Left renal pelvis (tissue), 4 donors: ENCODE measurements at places on chromosomes 2 and 18.

DNA sequence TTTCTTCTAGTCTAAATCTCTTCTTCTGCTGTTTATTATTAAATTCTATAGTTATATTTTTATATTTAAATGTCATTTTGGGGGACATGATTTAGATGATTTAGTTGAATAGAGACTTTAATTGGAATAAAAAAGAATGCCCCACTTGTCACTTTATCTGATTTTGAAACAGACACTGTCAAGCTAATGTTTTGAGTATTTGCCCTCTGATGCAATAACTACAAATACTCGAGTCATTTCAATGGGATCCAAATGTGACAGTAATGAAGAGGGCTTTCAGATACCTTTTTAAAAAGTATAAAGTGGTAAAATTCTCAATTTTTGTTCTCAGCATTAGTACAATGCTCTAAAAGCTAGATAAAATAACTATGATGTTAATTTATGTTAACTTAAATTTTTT lies 257.3 kb upstream of the SESTD1 start:
- no peak for DNase-seq

DNA sequence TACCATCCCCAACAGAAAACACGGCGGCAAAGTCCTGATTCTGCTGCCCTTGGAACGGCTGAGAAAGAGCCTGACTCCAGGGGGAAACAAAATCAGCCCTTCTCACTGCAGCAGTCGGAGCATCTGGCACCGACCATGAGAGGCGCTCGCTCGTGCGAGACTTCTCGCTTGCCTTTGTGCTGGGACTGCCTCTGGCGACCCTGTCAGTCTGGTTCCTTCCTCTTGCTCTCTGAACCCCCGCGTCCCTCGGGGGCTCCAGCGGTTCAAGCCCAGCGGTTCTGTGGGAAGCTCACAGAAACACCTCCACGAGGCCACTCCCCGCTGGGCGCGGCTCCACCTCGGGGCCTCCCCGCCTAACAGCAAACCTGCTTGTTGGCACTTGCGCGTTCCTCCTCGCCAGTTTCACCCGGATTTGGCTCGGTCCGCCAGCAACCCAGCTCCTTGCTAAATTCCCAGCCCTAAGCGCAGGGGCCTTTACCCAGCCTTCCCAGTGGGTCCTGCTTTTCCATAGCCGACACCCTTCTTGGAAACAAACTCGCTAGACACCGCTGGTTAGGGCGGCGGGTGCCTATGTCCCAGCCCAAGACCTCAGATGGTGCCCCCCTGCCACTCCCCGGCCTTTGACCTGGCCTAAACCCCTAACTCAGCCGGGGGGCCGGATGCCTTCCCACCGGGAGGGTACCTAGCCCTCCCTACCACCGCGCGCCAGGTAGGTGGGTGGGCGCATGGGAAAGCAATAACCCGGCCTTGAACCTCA lies 2.2 kb downstream of the RND3 start:
- DNase-seq: peak; percentile 60

GRCh38 chr18:77105680-77106079 lies 26.9 kb downstream of the MBP start:
- DNase-seq: no peak

- DNase-seq: no peak
These were observed 75.5 kb upstream of the FRZB start for GRCh38 chr2:182941919-182942318.

- DNase-seq: no peak
These were observed 91.0 kb upstream of the LCLAT1 start for GRCh38 chr2:30356071-30356470.

DNA sequence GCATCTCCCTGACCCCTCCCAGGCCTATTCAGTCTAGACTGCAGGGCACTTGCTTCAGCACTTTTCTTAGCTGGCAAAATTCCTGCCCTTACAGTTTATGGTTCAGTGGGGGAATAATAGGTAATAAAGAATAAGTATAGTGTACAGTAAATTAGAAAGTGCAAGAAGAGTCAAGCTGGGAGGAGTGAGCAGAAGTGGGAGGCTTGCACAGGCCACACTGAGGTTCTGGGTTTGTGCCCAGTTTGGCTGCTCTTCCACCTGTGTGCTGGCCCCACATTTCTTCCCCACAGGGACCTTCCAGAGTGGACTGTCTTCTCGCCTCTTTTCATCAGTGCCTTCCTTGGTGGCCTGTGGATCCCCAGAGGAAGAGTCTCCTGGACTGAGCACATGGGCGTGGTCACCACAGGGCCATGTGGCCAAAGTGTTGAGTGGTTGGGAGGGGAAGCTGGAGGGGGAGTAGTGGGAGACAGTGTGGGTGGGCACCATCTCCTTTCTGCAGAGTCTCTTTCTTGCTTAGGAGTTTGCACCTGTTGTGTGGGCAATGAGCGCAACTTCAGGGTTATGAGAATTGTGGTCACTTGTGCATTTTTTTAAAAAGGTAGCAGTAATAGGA lies 128.6 kb upstream of the ZSWIM2 start:
- no peak for DNase-seq

DNA sequence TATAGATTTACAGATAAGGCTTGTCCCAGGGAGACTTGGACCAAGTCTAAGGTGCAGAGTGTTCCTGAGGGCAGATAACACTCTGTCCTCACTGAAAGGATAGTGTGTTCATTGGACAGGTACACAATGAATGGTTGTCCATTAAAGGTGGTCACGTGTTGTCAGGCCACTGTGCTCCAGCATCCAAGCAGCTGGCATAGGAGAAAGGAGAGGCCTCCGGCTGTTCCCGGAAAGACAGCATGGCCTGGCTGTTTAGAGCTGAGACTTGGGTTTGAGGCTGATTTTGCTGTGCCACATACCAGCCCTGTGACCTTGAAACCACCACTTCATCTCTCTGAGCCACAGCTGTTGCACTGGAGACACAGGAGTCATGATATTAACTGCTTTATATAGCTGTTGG lies 19.6 kb upstream of the SULT1C3 start:
- no peak for DNase-seq

DNA sequence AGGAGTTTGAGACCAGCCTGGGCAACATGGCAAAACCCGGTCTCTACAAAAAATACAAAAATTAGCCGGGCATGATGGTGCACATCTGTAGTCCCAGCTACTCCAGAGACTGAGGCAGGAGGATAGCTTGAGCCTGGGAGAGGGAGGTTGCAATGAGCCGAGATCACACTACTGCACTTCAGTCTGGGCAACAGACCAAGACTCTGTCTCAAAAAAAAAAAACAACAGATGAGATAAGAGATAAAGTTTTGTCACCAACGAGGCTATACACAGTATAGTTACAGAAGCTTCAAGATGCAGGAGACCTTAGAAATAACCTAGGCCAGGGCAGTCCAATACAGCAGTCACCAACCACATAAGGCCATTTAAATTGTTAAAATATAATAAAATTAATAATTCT lies 9.4 kb downstream of the FAM124B start:
- no peak for DNase-seq

- no peak for DNase-seq
These were observed 53.9 kb downstream of the ASAP2 start for GRCh38 chr2:9260464-9260918.

DNA sequence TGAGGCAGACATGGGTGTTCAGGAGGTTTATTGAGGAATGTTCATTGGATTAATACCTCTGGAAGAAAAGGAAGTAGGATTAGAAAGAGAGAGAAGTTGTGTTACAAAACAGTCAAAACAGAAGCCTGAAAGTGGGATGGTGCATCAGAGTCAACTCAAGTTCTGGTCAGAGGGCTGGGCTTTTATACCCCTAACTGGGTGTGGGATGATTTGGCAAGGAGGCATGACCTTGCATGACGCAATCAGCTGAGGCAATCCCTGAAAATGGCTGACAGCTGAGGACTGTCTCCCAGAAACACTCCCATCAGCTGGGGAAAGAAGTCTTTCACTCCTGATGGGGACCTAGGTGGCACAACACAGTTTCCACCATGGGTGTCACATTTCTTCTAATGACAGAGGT lies 818.2 kb downstream of the SATB2 start:
- no peak for DNase-seq

DNA sequence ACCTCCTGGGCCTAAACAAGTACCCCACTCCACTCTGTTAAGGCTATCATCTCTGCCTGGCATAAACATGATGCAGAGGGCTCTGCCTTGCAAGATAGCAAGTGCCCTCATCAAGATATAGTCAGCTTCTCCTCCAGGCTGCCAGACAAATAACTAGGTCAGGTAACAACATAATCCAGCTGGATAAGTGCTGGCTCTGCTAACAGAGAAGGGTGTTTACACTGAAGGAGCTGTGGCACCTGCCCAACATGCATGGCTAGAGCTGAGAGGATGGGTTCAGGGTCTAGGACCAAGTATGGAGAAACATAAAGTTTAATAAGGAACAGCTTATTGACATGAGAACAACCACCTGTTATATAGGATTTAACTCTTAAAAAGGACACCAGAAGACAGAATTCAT lies 42.8 kb downstream of the DLGAP1 start:
- DNase-seq: no peak

DNA sequence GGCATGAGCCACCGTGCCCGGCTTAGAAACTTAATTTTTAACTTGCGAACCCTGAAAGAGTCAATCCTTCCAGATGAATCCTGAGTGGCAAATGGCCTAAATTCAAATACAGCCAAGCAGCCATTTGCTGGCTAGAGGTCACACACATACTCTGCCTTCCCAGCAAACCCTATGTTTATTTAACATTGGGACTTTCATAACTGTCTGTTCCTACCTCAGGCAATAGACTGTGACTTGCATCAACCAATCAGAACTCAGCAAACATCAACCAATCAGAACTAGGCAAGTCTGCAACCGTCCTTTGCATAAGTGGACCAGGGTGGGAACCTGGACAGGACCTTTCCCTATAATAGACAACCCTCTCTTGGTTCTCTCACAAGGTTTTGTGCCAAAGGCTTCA lies 127.5 kb downstream of the DTNB start:
- DNase-seq: no peak

- DNase-seq: no peak
These were observed 101.2 kb upstream of the TRIB2 start for GRCh38 chr2:12615509-12615908.

DNA sequence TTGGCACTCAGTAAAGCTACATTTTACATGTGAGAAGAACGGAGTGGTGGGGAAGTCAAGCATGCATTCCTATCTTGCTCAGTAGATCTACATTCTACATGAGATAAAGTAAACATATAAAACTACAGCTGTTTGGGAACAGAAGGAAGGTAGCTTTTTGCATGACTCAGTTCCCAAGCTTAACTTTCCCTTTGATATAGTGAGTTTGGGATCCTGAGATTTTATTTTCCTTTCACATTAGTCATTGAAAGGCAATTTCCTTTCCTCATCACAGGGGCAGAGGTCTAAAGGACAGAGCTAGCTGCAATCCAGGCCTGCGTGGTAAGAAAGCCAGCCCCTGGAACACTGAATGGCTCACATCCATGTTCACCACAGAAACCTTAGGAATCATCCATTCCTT lies 257.2 kb downstream of the SRBD1 start:
- no peak for DNase-seq

GRCh38 chr18:62776024-62776570 lies 60.8 kb downstream of the PHLPP1 start:
- no peak for DNase-seq

DNA sequence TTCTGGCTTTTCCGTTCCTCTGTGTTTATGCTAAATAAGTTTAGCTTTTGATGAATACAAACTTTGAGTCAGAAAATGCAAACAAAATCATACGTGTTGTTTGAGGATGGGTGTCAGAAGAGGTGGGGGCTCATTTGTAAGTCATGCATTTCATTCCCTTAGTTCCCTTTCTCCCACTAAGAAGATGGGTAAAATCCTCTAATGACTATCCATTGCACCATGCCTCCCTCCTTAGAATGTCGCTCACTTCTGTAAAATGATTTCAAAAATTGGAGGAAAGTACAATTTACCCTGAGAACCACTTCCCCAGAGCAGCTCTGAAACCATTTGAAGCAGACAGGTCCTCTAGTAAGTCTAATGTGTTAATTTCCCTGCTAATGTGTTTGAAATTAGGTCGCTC lies 629.6 kb upstream of the VRK2 start:
- DNase-seq: no peak

- no peak for DNase-seq
These were observed 114.9 kb downstream of the CD8B2 start for GRCh38 chr2:106602042-106602441.

- DNase-seq: no peak
These were observed 28.0 kb upstream of the COX5B start for GRCh38 chr2:97617911-97618310.

- DNase-seq: peak; percentile 30
These were observed 58.6 kb upstream of the SLC25A52 start for GRCh38 chr18:31819106-31819924.

GRCh38 chr2:36405183-36405582 lies 49.6 kb downstream of the CRIM1 start:
- DNase-seq: no peak

GRCh38 chr2:180732337-180732736 lies 248.1 kb upstream of the UBE2E3 start:
- DNase-seq: no peak

DNA sequence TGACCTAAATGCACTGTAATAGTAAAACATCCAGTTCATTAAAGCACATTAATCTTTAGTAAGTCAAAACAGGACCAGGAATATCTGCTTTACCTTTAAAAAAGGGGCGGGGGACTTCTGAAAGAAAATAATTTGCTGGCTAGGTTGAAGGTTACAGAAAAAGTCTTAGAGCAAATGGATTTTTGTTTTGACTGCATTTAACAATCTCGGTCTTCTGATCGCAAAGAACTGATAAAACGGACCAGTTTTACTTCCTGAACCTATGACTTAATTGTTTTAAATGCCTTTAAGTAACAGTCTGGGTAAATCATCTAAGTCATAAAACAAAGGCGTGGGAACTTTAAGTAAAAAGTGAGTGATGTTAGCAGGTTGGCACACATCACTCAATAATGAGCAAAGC lies 783 bp downstream of the BUB1 start:
- DNase-seq: no peak

DNA sequence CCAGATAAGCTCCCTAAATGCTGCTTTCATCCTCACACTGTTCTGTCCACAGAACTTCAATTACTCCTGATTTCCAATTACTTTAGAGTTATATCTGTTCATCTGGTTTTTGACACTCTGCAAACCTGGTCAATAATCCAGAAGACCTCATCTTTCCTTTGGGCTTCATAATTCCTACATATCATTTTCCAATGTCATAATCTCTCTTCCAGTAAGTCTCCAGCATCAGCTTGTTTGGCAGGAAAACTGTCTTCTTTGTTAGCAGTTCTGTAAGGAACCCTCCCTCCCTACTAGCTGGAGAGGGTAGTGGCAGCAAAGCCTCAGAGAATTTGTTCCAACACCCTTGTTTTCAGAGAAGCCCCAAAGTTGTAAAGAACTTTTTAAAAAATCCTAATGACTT lies 11.9 kb upstream of the SLC14A1 start:
- no peak for DNase-seq
